Cortex of kidney (tissue), 1 donor: ENCODE measurements at places on chromosomes 5 and 9.

GRCh38 chr9:6996061-6996854 lies 238.5 kb downstream of the KDM4C start:
- DNase-seq: no peak

DNA sequence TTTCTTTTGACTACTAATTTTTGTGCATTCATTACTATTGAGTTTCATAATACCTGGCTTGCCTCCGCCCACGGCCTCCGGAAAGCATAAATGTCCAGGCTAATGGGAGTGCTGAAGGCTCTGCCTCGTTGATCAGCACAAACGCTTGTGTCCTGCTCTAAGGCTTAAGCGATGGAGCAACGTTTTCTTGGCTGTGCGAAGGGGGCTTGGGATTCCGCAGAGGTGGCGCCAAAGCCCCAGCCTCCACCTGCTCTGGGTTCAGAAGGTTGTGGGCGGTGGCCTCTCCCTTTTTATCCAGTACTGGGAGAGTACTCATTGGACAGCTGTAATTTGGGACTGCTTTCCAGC lies 19.7 kb downstream of the ANXA2R start:
- DNase-seq: no peak

- DNase-seq: no peak
Observed at GRCh38 chr5:146291421-146292074, 47.1 kb upstream of the POU4F3 start.

GRCh38 chr9:7103367-7103766 lies 345.6 kb downstream of the KDM4C start:
- DNase-seq: no peak

GRCh38 chr5:96716007-96716406 lies 53.8 kb downstream of the CAST start:
- DNase-seq: no peak

DNA sequence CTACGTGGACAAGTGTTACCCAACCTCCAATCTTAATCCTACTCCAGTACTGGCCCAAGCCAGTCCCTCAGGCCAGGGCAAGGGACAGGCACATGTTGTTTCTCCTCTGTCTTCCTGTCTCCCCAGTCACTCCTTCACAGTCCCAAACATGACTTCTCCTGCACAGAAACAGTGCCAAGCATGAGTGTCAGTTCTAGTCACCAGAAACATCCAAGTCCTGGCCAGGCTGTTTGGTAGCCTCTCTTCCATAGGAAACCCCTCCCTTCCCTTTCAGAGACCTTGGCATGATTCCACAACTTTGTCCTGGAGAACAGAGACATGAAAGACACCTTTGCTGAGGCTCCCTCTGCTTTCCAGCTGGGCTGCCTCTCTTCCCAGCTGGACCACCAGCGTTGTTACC lies 56.2 kb upstream of the SLC2A8 start:
- no peak for DNase-seq
